ENCODE measurements at places on chromosomes 4 and X.

- no peak for DNase-seq
Observed at GRCh38 chrX:124726881-124727280, 380.5 kb downstream of the SH2D1A start.

DNA sequence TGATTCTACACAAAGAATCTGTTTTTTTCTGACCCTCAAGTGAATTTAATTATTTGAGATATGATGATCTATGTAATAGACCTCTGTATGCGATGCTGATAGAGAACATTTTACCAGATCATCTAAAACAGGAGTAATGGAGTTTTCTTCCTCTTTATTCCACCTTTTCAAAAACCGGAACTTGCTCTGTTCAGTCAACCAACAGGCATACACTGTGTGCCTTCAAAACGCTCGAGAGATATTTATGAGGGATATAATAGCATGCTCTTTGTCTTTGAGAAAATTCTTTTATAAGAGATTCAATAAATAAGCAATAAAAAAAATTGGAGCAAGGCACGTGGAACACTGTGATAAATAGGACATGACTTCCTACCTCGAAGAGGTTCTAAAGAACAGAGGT is 2.0 kb downstream of the NYX start:
- DNase-seq: peak; percentile 24

DNA sequence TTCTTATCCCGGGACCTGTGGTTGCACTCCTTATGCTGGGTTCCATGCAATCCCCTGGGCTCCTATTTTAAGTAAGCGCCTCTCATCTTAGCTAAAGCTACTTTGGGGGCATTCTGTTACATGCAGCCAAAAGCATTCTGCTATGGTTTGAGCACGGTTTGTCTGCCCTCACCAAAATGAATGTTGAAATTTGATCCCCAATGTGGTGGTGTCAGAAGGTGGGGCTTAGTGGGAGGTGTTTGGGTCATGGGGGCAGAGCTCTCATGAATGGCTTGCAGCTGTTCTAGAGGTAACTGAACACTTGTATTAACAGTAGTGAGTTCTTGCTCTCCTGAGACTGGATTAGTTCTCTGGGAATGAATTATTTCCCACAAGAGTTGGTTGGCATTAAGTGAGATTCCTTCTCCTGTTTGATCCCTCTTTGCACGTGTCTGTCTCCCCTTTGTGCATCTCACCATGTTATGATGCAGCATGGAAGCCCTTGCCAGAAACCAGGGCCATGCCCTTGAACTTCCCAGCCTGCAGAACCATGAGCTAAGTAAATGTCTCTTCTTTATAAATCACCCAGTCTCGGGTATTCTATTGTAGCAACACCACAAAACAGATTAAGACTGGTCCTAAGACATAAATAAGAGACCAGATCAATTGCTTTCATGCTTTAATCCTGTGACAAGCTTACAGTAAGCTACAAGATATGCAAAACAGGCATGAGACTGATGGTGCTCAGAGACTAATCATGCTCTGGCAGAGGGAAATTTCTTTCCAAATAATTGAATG is 141.8 kb downstream of the TSPAN5 start:
- no peak for DNase-seq

- DNase-seq: no peak
Observed at GRCh38 chrX:65874110-65874509, 165.8 kb downstream of the VSIG4 start.

GRCh38 chr4:85086721-85087120 is 120.2 kb upstream of the WDFY3 start:
- DNase-seq: no peak

GRCh38 chrX:1657367-1658070 is 42.7 kb downstream of the ASMT start:
- no peak for DNase-seq

GRCh38 chrX:46587158-46587557 is 13.6 kb downstream of the CHST7 start:
- DNase-seq: peak; percentile 41

DNA sequence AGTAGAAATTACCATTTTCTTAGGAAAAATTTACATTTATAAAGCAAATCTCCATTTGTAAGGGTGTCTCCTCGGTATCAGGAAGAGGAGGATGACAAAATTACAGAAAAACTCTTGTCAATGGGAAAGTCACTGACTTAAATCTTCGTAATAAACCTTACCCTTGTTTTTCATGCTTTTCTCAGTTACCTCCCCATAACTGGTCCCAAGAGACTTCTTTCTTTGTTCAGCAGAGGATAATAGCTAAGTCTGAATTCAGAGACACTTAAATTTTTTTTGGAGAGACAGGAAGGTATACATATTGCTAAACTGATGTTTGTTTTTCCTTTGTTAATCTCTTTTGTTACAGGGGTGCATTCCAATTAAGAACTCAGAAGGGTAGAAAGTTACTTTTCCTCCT is 125.5 kb upstream of the JADE1 start:
- DNase-seq: no peak

- peak; percentile 76 for DNase-seq
Observed at GRCh38 chr4:71184195-71184781, 154.5 kb upstream of the SLC4A4 start.

DNA sequence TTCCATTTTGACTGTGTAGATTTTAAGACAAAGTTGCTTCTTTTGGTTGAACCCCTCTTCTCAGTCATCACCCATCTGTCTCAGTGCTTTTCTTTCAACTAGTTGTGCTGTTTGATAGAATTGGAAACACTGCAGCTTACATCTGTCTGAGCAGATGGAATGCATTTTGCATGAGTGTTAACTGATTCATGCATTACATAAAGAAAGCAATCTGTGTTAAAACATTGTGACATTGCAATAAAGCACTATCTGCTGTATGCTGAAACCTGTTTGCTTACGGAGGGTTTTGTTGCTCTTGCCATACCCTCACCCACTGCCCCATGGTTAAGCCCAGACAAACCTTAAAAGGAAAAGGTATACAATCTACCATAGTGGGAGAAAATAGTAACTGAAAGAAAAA is 47.4 kb downstream of the NRK start:
- no peak for DNase-seq

DNA sequence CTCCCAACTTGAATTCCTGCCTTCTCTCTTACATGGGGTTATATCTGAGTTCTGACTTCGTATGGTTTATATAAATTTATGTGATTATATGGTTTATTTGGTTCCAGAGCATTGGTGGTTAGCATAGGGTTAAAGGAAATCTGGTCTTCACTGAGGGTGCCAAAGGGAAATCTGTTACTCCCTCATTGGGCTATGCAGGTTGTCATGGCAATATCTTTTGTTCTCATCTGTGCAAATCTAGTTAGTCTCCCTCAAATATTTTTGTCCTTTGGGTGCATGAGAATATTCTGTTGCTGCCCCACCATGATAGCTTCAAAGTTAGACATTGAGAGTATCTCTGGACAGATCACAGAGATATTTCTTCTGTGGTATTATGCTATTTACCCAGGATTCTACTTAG is 71.8 kb upstream of the OTUD4 start:
- no peak for DNase-seq

DNA sequence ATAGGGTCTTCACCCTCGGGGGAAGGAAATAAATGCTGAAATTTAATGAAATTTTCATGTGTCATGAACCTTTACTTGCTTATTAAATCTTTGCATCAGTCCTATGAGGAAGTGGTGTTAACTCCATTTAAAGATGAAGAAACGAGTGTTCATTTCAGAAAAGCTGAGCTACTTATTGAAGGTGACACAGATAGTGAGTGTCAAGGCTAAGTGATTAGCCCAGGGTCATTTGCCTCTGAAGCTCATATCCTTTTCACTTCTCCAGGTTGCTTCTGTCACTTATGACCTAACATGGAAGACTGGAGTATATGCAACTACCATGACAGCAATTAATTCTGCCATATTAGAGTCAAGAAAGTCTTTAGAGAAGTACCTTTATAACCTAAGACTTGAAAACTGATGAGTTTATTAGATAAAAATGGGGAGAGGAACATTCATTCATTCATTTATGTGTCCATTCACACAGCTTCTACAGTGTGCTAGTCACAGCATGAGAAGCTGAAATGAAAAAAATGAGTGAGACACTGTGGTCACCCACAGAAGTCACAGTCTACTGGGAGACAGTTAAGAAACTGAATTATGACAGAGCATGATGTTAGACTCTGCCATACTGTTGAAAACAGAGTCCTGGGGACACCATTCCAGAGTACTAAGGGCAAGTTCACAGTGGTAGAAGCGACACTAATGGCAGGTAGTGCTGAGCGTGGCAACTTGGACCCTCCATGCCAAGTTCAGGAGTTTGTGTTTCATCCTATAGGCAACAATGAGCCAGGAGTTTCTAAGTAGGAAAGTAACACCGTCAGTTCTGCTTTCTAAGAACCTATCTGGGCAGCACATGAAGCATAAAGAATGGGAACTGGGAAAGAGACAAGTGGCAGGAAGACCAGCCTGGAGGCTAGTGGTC is 21.3 kb downstream of the ALPK1 start:
- DNase-seq: peak; percentile 13

GRCh38 chr4:85676050-85676425 is 201.1 kb downstream of the ARHGAP24 start:
- no peak for DNase-seq

GRCh38 chr4:27056281-27056680 is 195.6 kb downstream of the STIM2 start:
- no peak for DNase-seq

- no peak for DNase-seq
Observed at GRCh38 chr4:177391287-177391686, 51.0 kb downstream of the AGA start.

DNA sequence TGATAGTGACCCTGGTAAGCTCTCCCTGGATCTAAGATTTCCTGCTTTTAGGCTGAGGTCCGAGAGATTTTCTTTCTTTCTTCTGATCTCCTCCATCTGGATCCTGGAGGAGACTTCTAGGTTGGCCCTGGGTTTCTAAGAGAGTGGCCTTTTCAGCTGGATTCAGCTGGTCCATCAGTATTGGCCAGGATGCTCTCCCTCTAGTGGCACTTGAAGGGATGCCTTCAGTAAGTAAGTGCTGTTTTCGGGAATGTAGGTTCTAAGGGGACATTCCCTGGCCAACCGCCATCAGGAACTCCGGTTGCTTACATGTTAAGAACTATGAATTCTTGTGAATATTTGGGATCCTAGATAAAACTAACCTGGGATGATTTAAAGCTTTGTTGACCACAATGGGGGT is 56.9 kb downstream of the SERTM2 start:
- DNase-seq: no peak

DNA sequence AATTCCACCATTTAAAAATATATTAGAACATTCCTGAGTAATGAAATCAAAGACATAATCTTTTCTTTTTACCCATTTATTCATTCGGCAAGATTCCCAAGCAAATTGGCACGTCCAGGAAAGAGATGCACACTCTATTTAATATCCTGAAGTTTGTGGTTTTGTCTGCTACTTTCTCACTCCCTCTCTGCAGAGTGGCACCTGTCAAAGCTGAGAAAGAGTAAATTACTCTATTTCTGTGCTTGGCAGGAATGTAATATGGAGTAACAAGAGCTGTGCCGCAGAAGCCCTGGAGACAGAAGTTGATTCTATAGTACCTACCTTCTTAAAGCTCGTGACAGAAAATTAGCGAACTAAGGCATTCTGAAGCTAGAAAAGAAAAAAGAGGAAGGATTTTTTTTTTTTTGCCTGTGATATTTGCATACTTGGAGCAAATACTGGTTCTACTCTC is 5.5 kb downstream of the GSTCD start:
- DNase-seq: peak; percentile 79

GRCh38 chr4:87151730-87152129 is 68.7 kb downstream of the KLHL8 start:
- no peak for DNase-seq

GRCh38 chrX:106484233-106484632 is 127.5 kb upstream of the RADX start:
- peak; percentile 25 for DNase-seq
